H9 (cell line): ENCODE measurements at places on chromosomes 2 and 18. TPM values are rescaled to one million over a fixed set of nuclear protein-coding genes. Genes with fewer than 3 reads are reported as not detected.
A peak's percentile ranks its signal among the peaks of the same experiment; 100 is the strongest.

Gene CTLA4
- total RNA-seq: not detected in 2 replicates

Gene CGREF1
- 1.4 and 2.1 TPM in 2 replicates for total RNA-seq

Gene DNER
- 1.0 and 1.1 TPM in 2 replicates for total RNA-seq

Gene LOXL3
- total RNA-seq: 29.0 and 29.8 TPM in 2 replicates

Gene LIPT1
- 6.4 and 8.9 TPM in 2 replicates for total RNA-seq

Gene WDSUB1
- 5.5 and 6.2 TPM in 2 replicates for total RNA-seq

Gene ZAP70
- 0.22 and 0.24 TPM in 2 replicates for total RNA-seq

Gene C2orf15
- total RNA-seq: 5.6 and 6.2 TPM in 2 replicates

Gene ADD2
- total RNA-seq: 124 TPM in 2 replicates

DNA sequence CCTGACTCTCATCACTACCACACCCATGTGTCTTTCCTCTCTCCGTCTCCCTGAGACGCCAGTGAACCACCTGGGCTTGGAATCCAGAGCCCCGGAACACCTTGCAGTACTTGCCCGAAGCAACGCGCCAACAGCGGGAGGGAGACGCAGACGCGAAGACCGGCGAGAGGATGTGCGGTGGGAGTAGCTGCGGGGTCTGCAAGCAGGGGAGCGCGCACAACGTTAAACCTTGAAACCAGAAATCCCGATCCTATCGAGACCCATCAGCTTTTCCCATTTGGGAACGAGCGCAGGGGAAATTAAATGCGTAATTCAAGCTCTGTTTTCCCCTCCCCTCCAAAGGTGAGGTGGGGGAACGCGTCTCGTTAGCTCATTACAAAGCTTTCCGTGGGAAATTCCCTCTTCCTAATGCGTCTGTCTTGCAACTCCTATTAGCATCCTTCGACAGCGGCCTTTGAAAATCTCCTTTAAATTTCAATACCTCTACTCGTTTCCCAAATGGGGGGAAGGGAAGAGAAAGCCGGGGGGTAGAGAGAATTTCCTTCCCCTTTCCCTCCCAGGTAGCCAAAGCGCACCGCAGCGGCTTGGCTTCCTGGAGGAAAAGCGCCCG, 421 bp upstream of the CNTNAP5 start:
- no peak overlapping the region for H3K27ac ChIP-seq
- H3K4me3 ChIP-seq: peak overlapping the region; percentile 85
- no peaks in the 10 kb centered on the region for H3K36me3 ChIP-seq
- H3K4me1 ChIP-seq: no peaks in the 10 kb centered on the region
- peak; percentile 69 for DNase-seq

DNA sequence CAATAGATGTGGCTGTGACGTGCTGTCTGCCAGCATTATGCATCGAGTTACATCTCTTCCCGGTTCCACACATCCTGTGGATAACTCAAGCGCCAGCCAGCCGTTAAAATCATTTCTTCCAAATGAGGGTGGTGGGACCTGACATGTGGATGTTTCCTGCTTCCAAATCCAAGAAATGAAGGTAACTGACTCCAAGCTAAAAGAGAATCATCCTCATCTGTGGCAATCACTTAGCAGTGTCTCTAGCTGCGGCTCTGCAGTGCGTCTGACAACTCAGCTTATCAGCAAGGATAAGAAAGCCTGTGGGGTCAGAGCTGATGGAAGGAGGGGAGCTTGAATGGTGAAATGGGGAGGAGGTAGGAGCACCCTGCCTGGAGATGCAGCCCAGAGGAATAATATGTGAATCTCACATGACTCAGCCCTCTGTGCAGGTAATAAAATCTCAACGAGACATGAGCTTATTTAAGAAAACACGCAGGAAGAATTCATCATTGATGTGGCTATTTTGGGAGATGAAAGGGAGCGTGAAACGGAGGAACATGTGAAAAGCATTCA, 382.2 kb upstream of the TRIB2 start:
- H3K36me3 ChIP-seq: 0 out of 2 replicates have a peak, but pooled peaks cover 4% of the 10 kb centered on the region
- DNase-seq: no peak
- H3K27me3 ChIP-seq: no peaks in the 10 kb centered on the region

GRCh38 chr2:33589444-33589843, 9.7 kb downstream of the FAM98A start:
- H3K27ac ChIP-seq: no peak overlapping the region
- H3K27me3 ChIP-seq: no peaks in the 10 kb centered on the region
- peaks cover 2% of the 10 kb centered on the region; the same call in 1 of the 2 replicates for H3K4me1 ChIP-seq
- no peak overlapping the region for H3K4me3 ChIP-seq

DNA sequence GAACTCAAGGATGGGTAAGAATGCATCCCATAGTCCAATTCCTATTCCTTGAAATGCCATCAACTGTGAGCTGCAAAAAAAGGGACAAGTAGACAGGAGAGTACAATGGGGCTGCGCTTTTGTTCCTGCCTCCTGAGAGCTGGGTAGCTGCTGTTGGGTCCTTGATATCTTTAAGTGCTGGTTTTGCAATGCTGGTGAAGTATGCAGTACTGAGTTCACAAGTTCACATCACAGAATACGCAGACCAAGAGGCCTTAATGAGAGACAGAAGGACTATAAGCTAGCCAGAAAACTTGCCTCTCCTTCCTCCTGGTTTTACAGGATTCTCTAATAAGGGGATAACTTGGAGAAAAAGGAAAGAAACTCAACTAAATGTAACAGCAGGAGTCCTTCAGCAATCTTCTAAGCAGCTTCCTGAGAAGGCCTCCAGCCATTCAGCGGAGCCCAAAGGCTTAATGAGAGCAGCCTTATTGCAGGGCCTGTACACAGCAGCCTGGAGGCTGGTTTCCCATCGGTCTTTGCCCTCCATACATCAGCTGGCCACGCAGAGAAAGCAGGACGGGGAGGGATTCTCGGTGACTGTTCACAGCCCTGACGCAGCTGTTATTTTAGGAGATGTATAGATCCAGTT, 293.1 kb downstream of the CDCA7 start:
- no peak for DNase-seq
- H3K4me3 ChIP-seq: no peak overlapping the region
- no peaks in the 10 kb centered on the region for H3K36me3 ChIP-seq
- no peaks in the 10 kb centered on the region for H3K27me3 ChIP-seq
- no peaks in the 10 kb centered on the region; the same call in 1 of the 2 replicates for H3K4me1 ChIP-seq

DNA sequence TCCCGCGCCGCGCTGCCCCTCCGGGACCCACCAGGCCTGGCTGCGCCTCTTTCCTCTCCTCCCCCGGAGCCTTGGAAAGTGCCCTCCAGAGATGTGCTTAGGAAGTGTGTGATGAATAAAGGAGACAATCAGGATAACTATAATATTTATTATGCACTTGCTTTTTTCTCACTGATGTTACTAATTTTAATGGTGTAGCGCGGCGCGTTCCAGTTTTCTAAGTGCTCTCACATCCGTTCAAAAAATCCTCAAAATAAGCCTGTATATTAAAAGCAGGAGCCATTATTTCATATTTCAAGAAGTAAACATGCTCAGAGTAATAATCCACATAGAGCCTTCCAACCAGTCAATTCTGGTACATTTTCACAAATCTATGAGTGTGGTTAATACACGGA, 941 bp upstream of the MPPE1 start:
- no peaks in the 10 kb centered on the region; the same call in 2 of the 3 replicates for H3K36me3 ChIP-seq
- peaks cover 4% of the 10 kb centered on the region for H3K4me1 ChIP-seq
- H3K27ac ChIP-seq: no peak overlapping the region
- H3K4me3 ChIP-seq: peak overlapping the region; percentile 80

GRCh38 chr2:177331466-177331997, 61.0 kb upstream of the AGPS start:
- peak overlapping the region; percentile 47 for H3K27ac ChIP-seq
- H3K4me1 ChIP-seq: peaks cover 6% of the 10 kb centered on the region; the same call in 1 of the 2 replicates
- H3K36me3 ChIP-seq: no peaks in the 10 kb centered on the region

DNA sequence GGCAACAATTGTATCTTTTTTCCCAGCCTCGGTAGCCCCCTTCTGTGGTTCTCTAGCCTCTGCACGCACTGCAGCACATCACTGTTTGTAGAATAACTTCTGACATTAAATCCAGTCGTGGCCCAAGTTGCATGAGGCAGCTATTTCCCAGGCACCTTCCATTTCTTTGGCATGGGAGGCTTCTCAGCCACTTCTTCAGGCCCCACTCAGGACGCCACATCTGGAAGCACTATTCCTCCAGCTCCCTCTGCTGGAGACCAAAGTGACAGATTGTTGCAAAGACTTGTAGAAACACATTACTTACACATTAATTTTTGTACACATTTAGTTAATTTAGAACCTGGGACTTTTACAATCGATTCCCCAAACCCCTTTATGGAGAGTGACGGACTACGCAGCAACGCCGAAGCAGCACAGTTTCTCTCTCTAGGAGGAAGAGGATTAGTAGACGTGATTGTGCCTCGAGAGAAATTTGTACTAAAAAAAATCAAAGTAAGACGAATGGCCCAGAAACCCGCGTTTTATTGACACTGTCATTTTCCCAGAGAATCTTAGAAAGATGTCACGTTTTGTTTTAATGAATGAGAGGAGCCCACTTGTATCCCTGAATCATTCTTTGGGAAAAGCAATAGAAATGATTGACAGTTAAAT, 57.8 kb upstream of the RGPD5 start:
- H3K4me1 ChIP-seq: no peaks in the 10 kb centered on the region
- DNase-seq: peak; percentile 55
- H3K27ac ChIP-seq: no peak overlapping the region
- no peak overlapping the region for H3K4me3 ChIP-seq
- H3K36me3 ChIP-seq: no peaks in the 10 kb centered on the region
- no peaks in the 10 kb centered on the region for H3K27me3 ChIP-seq

- no peak overlapping the region for H3K27ac ChIP-seq
- H3K4me1 ChIP-seq: no peaks in the 10 kb centered on the region
- H3K27me3 ChIP-seq: no peaks in the 10 kb centered on the region
- H3K36me3 ChIP-seq: 0 out of 2 replicates have a peak, but pooled peaks cover 8% of the 10 kb centered on the region
- no peak overlapping the region for H3K4me3 ChIP-seq
Observed at GRCh38 chr18:55833543-55833942, 245.6 kb upstream of the TCF4 start.

DNA sequence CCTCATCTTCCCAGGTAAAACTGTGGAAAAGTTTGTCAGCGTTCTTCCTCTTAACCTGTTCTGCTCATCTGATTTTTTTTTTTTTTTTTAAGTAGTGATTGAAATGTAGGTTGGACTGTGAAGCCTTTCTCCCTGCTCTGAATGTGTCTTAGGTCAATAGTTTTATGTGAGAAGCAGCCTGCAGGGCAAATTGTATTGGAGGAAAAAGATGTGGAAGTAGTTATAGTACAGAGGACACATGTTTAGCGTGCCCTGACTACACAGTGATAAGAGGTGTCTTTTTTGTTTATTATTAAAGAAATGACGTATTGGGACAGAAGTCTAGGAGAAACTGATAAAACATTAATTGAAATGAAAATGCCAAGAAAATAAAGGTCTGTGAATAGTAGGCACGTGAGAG, 1.5 kb downstream of the MTA3 start:
- peak overlapping the region; percentile 83 for H3K4me3 ChIP-seq
- H3K4me1 ChIP-seq: peaks cover 6% of the 10 kb centered on the region

DNA sequence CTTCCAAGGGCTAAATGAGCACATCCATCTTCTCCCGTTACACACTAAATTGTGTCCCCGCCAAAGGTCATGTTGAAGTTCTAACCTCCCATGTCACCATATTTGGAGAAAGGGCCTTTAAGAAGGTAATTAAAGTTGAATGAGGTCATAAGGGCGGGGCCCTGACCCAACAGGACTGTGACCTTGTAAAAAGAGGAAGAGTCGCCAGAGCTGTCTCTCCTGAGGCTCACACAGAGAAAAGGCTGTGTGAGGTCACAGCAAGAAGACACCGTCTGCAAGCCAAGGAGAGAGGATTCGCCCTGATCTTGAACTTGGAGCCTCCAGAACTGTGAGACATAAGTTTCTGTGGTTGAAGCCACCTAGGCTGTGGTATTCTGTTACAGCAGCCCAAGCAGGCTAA, 24.1 kb downstream of the TRABD2A start:
- no peak overlapping the region for H3K27ac ChIP-seq
- peaks cover 5% of the 10 kb centered on the region; the same call in 1 of the 2 replicates for H3K4me1 ChIP-seq
- peak overlapping the region; percentile 14; the same call in 1 of the 3 replicates for H3K4me3 ChIP-seq

GRCh38 chr2:230668184-230668938, 44.3 kb upstream of the CAB39 start:
- no peaks in the 10 kb centered on the region for H3K36me3 ChIP-seq
- no peak for DNase-seq

DNA sequence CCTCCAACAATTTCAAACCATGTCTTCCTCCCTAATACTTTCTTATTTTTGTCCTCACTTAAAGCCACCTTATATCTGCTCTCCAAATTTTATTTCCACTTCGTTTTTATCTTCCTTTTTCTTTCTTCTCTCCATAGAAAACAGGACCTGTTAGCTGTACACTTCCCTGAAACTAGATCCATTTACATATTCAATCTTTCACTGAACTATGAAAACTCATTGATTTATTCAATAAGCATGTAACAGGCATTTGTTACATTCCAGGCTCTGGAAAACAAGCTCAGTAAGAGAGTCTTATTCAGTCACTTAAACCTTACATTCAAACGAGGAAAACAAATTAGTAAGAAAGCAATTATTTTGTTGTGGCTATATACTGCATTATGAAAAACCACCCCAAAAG, 1225.3 kb downstream of the SUCLG1 start:
- no peaks in the 10 kb centered on the region for H3K27me3 ChIP-seq
- no peak overlapping the region for H3K4me3 ChIP-seq
- DNase-seq: no peak
- H3K36me3 ChIP-seq: no peaks in the 10 kb centered on the region
- H3K4me1 ChIP-seq: no peaks in the 10 kb centered on the region

GRCh38 chr2:72961853-72962468, 44.6 kb downstream of the EMX1 start:
- no peak overlapping the region for H3K4me3 ChIP-seq
- peaks cover 16% of the 10 kb centered on the region for H3K36me3 ChIP-seq
- DNase-seq: no peak

GRCh38 chr2:100731535-100731981, 88.4 kb upstream of the NPAS2 start:
- H3K4me3 ChIP-seq: no peak overlapping the region
- no peak overlapping the region for H3K27ac ChIP-seq
- peaks cover 4% of the 10 kb centered on the region; the same call in 1 of the 2 replicates for H3K4me1 ChIP-seq
- DNase-seq: no peak

DNA sequence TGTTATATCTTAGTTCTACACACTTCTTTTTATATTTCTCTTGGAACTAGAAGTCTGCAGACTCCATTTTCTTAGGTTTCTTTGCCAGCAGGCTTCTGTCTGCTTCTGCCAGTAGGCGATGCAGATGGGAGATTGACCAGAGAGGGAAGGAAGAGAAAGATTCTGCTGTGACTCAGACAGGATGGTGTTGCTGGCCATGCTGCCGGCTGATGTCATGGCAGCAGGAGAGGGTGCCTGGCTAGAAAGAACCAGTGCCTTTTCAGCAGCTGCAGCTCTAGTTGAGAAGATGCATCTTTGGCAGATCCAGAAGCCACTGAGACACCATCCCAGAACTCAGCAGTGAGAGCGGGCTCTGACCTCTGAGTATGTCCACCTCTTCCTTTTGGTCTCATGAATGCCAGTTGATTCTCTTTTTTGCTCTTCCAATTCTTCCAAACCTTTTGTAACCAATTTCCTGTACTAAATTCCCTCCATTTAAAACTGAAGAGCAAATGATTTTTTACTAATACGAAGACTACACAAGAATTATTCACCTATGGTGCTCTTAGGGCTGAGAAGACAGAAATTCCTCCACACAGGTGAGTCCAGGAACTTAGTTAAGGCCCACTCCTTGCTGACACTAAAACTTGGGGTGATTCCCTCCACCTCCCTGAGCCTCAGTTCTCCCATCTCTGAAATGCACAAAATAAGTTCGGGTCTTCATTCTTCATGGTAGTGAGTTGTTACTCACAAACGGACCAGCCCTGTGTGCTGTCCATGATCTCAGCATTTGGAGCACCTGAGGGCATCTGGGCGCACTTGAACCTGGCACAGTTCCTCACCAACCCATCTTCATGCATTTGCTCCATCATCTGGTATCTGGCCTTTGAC, 200.7 kb downstream of the MYCN start:
- no peaks in the 10 kb centered on the region for H3K36me3 ChIP-seq
- no peak overlapping the region for H3K4me3 ChIP-seq
- no peak overlapping the region for H3K27ac ChIP-seq
- no peaks in the 10 kb centered on the region for H3K27me3 ChIP-seq
- DNase-seq: no peak
- no peaks in the 10 kb centered on the region; the same call in none of the 2 replicates for H3K4me1 ChIP-seq

- no peak for DNase-seq
- no peaks in the 10 kb centered on the region; the same call in 1 of the 2 replicates for H3K4me1 ChIP-seq
Observed at GRCh38 chr2:194289712-194290346, 1367.2 kb upstream of the SLC39A10 start.
